ENCODE measurements at places on chromosomes 6 and 20.

- DNase-seq, result no peak
Measured at GRCh38 chr6:14272737-14273085, 155.1 kb downstream of the CD83 start.

GRCh38 chr6:21337263-21337662, 256.3 kb upstream of the SOX4 start:
- no peak for DNase-seq

DNA sequence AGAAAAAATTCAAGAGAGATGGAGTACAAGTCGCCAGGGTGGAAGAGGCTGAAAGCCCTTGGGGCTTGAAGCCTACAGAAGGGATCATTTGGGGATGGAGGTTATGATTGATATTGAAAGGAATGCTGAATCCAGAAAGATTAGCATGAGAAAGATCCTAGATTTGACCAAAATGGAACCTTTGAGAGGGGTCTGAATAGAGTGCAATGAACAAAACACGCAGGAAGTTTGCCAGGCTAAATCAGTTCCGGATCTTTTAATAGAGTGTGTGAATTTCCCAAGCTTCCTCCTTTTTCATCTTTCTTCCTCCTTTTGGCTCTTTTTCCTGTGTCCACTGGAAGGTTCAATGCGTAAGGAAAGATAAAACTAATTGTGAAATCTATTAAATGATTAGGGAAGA, 15.3 kb downstream of the IPCEF1 start:
- no peak for DNase-seq

DNA sequence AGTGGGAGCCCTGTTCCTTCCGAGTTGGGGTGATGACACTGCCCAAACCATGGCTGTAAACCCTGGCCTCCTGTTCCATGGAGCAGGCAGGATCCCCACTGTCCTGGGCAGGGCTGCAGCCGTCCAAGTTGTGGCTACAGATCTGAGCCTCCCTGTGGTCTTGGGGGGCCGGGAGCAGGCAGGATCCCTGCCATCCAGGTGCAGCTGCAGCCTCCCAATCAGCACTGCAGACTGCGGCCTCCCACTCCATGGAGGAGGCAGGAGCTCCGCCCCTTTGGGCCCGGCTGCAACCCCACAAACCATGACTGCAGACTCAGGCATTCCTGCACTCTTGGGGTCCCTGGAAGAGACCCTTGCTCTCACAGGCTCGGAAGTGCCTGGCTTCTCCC, 872.1 kb upstream of the GJE1 start:
- DNase-seq, result no peak

DNA sequence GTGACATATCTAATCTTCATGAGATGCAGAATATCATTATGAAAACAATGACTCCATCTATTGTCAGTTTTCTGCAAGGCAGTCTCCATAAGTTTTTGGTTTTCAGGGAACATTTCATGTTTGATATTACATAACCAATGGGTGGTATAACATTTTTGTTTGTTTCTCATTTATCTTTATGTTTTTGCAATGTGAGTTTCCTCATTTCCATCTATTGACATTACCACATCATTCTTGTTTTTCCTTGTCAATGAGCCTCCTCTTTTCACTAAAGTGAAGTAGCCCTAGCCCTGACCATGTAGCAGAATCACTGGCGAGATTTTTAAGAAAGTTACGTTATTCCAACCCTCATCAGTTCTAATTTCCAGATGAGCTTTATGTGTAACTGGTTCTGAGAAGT, 4.4 kb downstream of the EFHC1 start:
- no peak for DNase-seq

DNA sequence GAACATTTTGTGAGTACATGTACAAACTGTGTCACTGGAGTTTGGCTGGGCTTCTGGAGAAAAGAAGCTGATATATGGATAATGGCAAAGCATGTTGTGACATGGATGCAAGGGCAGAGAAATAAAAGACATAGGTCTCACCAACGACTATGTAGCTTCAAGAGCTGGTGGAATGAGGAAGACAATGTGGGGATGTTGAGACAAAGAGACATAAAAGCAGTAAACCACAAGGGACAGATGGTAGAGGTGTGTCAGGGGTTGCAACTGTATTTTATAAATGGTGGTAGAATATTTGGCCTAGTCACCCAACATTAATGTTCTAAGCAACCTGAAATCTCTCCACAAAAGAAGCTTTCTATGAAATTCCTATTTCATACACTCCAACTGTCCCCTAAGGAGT, 199.0 kb downstream of the KCNQ5 start:
- no peak for DNase-seq

DNA sequence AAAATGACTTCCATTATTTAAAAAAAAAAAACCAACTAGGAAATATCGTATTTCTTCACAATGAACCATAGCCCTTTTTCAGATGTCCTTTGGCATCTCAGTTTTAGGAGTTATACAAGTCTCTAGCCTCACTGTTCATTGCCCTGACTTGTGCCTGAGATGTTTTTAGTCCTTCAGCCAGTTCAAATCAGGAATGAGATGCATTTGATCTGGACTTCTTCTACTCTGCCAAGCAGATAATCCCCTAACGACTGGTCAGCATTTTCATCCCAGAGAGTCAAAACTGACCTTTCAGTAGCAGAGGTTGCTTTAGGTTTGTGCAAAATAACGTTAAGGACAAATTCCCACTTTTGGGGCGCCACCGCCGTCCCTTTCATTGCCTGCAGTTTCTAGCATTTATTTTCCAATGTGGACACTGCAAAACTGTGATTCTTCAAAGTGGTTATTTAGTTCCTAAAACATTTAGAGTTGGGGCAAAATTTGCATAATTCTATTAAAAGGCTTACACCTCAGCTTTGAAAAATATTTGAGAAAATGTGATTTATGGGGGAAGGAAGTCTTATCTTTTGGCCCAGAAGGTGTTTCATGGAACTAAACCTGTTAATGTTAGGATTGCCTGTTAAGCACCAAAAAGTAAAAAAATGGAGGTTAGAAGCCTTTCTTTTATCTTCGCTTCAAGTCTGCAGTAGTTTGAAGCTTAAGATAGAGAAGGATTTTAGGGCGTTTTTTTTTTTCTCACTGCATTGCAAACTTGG, 152.0 kb upstream of the SGK1 start:
- DNase-seq, result no peak

DNA sequence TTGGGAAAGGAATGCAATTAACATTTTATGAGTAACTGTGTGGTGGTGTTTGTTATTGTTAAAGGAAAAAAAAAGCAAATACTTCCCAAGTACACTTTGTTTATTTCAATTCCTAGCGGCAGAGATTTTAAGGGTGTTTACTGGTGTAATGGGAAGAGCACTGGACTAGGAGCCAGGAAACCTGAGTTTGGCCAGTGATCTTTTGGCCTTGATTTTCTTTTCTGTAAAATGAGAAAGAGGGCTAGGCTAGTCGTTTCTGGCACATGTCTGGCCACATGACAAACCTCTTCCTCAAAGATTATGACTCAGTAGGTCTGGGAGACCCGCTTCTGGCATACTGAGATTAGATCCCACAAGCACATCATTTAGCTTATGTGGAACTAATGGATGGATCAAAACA, 428.1 kb upstream of the NOX3 start:
- DNase-seq, result peak; percentile 50

GRCh38 chr20:10558635-10559187, 115.1 kb downstream of the JAG1 start:
- DNase-seq, result peak; percentile 71

- DNase-seq, result no peak
Measured at GRCh38 chr6:1841136-1841535, 231.4 kb downstream of the FOXC1 start.

DNA sequence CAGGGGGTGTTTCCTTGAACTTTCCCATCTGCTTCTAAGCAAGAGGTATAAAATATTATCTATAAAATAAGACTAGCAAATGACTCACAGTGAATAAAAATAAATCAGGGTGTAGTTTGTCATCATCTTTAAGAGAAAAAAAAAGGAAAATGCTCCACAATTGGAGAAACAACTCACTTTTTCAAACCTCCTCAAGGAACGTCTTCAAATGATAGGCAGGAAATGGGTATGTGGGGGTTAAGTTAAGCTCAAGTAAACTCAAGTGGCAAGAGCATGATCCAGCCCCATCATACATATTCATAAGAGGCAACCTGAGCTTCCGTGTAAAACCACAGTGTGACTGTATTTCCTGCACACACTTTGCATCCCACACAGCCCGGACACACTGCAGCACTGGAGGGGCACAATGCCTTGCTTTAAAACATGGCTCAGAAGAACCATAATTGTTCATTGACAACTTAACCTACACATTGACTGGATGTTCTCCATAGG, 58.5 kb upstream of the CEP85L start:
- DNase-seq, result peak; percentile 86

DNA sequence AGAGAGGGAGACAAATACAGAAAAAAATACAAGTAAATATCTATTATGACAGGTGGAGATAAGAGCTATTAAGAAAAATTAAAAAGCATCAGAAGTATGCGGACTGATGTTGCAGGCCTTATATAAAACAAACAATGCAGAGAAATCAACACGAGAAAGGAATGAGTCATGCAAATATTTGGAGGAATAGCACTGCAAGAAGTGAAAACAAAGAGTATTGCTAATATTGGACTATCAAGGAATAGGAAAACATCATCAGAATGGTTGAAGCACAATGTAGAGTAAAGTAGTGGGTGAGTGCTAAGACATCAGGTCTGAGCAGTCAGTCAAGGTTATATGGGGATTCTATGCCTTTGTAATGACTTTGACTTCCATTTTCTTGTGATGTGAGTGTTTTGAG, 657.5 kb upstream of the GJE1 start:
- DNase-seq, result no peak
